Effector memory CD8-positive, alpha-beta T cell (primary cell): ENCODE measurements at places on chromosomes 1 and 21.

DNA sequence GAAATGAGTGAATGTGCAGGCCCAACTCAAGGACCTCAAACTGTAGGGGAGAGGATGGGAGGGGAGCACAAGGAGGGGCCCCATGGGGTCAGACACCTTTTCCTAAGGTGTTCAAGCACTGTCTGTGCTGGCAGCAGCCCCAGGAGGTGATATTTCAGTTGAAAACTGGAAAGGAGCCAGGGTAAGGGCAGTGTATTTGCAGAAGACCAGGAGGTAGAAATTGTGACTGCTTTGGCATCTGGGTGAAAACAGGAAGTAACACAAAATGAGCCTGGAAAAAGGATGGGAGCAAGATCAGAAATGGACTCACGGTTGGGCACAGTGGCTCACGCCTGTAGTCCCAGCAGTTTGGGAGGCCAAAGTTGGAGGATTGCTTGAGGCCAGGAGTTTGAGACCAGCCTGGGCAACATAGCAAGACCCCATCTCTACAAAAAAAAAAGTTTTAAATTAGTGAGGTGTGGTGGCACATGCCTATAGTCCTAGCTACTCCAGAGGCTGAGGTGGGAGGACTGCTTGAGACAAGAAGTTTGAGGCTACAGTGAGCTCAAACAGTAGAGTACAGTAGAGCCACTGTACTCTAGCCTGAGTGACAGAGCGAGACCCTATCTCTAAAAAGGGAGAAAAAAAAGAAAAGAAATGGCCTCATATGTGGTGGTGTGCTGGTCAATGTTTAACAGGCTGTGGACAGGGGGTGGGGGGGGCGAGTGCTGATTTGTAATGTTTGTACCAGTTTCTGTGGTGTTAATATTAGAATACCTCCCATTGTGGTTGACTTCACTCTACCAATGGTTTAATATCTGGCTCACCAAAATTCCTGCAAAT, 76.2 kb upstream of the ANGPTL1 start:
- DNase-seq: no peak

- no peak for DNase-seq
Measured at GRCh38 chr1:244280201-244280600, 171.5 kb downstream of the ADSS2 start.

DNA sequence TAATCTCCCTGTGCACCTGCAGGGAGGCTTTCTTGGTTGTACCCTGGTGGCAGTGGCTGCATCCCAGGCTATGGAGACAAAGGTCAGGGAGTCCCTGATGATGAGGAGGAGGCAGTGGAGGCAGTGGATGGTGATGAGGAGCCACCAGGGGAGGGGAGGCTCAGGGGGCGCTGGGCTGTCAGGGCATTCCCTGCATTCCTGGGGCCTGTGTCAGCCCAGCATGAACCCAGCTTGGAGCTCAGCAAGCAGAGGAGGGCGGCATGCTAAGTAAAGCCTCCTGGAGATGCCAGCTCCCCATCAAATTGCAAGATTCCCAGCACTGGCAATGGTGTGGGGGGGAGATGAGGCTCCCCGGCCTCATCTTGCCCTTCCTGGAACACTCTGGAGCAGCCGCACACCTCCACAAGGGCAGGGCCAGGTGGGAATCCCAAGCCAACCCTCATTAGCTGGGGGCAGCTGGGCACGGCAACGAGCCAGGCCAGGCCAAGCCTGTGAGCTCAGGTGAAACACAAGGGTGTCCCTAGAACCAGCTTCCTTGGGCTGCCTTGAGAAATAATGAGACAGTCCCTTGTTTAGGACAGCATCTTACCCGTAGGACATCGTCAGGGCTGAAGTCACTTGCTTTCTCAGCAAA, 469.5 kb downstream of the MATN1 start:
- DNase-seq: no peak

DNA sequence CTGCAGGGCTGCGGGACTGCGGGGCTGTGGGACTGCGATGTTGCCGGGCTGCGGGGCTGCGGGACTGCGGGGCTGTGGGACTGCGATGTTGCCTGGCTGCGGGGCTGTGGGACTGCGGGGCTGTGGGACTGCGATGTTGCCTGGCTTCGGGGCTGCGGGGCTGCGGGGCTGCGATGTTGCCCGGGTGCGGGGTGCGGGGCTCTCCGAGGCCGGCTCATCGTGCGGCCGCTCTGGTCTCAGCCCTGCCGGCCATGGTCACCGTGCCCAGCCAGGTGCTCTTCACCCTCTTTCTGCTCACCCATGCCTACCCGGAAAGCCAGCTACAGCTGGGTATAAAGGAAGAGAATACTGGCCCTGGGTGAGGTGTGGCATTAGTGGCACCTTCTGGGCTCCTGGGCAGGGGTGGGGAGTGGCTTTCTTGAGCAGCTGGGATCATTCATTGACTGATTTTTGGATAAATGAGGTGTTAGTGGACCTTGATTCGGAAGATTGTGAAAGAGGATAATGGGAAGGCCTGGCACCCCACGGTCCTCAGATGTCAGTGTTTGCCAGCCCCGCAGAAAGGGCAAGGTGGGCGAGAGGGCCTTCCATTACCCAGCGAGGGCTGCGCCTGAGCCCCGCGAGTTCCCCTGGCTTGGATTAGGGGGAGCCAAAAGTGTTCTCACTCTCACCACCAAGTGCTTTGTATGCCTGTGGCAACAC, 36.3 kb downstream of the COQ8A start:
- no peak for DNase-seq

GRCh38 chr21:38114717-38115333, 142.0 kb upstream of the KCNJ15 start:
- DNase-seq: no peak

GRCh38 chr1:108108119-108108518, 92.0 kb downstream of the SLC25A24 start:
- no peak for DNase-seq

- no peak for DNase-seq
Measured at GRCh38 chr21:44614161-44614631, 2.3 kb downstream of the KRTAP10-8 start.

DNA sequence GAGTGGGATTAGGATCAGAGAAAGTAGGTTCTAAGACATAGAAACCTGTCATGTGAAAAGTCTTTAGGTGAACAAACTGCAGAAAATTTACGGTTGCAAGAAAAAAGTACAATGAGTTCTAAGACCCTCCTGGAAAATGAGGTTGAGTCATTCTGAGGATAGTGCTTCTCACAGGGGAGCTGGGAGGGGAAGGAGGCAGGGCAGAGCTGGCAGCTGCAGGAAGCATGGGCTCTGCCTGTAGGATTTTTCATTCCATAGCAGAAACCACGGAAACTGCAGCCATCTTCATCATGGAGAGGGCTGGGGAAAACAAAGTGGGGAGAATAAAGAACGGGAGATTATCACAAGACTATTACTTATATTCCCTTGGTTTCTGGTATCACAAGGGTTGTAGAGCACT, 25.8 kb upstream of the THEM4 start:
- DNase-seq: no peak

DNA sequence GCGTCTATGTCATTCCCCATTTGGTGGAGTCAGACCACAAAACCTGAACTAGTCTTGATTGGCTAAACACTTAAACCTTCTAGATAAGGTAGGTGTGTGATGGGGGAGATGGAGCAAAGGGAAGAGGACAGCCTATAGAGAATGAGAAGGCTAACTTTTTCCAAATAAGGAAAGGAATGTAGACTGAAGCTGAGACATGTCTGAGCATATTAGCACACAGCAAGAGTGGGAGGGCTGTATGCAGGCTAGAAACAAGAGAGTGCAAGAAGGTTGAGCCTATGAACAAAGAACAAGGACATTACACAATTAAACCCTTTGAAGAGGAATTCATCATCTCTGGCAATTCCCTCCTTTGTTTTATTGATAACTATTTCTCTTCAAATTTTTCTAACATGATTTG, 89.2 kb upstream of the OLFM3 start:
- no peak for DNase-seq

- no peak for DNase-seq
Measured at GRCh38 chr1:101463195-101463594, 226.4 kb downstream of the S1PR1 start.

DNA sequence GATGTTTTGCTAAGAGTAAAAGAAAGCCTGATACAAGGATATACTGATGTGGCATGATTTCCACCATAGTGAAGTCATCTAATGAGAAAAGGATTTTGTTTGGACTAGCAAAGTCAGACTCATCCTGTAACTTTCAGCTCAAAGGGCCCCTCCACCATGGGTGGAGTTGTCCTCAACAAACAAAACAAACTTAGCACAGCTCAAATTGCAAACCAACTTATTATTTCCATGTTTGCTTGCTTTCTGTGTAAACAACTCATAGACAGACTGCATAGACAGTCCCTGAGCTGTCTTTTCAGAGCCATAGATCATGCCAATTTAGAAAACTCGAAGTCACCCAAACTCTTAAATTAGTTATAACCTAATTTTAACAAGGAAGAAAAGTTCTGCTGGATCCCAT, 69.4 kb upstream of the VAV3 start:
- no peak for DNase-seq

GRCh38 chr1:209770636-209771415, 13.5 kb downstream of the C1orf74 start:
- no peak for DNase-seq

DNA sequence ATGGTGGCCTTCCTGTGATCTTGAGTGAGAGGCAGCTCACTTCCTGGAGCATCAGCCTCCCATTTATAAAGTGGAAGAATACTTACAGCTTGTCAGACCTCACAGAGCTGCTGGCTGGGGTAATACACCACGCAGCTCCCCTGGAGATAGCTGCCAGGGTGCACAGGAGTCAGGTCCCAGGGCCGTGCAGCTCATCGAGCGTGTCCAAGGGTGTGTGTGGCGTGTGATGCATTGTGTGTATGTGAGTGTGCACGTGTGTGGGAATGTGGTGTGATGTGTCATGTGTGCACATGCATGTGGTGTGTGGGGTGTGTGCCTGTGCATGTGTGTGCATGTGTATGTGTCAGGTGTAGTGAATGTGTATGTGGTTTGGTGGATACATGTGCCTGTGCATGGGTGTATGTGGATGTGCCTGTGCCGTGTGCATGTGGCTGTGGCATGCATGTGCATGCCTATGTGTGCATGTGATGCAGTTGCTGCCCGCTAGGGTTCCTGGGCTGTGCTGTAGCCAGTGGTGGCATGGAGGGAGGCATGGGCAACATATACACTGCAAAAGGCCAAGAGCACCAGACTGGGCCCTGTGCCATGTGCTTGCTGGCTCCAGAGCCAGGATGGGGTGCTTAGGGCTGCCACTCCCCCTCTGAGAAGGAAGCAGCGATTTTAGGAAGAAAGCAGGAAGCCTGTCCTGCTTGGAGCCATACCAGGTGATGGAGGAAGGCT, 24.6 kb downstream of the WNT3A start:
- DNase-seq: no peak

- no peak for DNase-seq
Measured at GRCh38 chr1:165129568-165130164, 226.8 kb downstream of the LMX1A start.

GRCh38 chr21:39518055-39518846, 66.5 kb downstream of the SH3BGR start:
- peak; percentile 37 for DNase-seq

DNA sequence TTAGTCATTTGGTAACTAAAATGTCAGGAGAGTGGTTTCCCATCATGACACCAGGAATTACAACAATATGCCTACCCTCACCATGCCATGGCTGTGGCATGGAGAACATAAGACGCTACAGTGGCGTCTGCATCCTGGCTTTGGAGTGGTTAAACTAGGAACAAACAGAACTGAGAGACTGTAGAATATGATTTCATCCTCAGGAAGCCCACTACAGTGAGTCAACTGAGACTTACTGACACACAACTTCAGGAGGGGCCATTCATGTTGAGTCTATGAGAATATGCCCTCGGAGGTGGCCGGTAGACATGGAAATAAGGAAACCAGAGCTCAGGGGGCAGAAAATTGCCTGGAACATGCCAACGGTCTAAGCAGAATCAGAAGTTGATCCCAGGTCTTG, 5.9 kb upstream of the BACE2 start:
- DNase-seq: no peak

DNA sequence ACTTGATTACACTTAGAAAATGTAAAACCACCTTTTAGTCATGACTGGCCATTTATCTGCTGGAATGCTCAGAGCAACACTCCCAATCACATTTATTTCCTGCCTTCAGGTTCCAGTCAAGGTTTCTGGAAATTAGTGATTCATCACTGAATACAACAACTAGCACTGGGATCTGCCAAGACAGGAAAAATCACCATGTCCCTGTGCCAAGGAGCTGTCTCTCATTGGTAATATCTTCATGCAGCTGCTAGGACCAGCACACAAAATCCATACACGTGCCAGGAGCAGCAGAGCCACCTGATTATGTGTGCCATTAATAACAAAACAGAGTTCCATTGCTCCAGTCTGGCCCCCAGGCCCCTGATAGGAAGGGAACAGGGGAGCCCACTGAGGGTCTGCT, 194.6 kb downstream of the TNR start:
- no peak for DNase-seq

DNA sequence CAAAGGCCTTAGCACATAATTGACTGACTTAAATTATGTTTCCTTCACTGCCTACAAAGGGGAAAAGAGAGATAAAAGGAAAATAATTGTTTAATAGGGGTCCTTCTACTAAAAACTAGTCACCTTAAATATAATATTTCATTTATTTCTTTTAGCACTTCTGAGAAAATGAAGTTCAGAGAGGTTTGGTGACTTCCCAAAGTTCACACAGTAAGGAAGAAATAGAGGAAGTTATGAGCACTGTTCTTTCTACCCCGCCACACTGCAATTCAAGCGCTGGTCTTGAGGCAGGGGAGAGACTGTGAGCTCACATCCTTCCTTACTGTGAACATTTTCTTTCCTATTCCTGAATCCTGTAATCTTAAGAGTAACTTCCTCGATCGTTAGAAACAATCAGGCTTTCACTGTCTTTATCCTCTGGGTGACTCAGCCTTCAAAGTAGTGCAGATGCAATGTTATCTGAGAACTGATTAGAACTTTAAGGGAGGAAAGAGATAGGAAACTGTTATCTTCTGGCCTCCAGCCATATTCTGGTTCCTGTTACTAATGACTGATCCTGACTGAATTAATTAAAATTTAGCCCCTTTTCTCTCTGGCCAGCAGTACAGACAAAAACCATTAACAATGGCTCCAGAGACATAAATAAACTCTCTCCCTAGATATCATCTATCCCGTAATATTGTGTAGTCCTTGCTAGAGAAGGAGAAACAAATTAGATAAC, 6.8 kb downstream of the RGS5 start:
- DNase-seq: no peak

DNA sequence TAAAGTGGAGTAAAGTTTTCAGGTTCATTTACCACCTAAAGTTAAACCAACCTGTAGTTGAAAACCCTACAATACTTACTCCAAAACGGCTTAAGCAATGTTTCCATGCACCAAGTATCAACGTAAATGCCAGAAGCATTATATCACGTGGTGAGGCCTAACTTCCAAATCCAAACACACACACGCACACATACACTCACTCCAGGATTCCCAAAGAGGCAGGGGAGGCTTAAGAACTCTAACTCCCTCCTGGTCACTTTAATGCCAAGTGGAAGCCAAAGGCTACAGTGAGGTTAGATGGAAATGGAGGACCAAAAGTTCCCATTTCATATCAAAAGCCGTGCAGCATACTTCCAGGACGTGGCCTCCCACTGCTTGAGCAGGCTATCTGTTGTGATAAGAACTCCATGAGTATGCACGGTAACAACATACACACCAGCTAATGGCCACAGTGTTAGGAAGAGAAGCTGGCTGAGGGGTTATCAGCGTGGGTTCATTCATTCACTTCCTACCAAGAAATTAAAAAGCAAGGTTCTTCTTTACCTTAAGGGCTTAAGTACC, 224.1 kb downstream of the SLC45A1 start:
- DNase-seq: no peak

- DNase-seq: no peak
Measured at GRCh38 chr1:91872559-91873081, 13.3 kb downstream of the TGFBR3 start.

GRCh38 chr1:111422546-111423391, 4.8 kb downstream of the OVGP1 start:
- DNase-seq: no peak

- no peak for DNase-seq
Measured at GRCh38 chr1:100528871-100529270, 9.1 kb upstream of the GPR88 start.
